ENCODE measurements at places on chromosomes 12 and 14.

DNA sequence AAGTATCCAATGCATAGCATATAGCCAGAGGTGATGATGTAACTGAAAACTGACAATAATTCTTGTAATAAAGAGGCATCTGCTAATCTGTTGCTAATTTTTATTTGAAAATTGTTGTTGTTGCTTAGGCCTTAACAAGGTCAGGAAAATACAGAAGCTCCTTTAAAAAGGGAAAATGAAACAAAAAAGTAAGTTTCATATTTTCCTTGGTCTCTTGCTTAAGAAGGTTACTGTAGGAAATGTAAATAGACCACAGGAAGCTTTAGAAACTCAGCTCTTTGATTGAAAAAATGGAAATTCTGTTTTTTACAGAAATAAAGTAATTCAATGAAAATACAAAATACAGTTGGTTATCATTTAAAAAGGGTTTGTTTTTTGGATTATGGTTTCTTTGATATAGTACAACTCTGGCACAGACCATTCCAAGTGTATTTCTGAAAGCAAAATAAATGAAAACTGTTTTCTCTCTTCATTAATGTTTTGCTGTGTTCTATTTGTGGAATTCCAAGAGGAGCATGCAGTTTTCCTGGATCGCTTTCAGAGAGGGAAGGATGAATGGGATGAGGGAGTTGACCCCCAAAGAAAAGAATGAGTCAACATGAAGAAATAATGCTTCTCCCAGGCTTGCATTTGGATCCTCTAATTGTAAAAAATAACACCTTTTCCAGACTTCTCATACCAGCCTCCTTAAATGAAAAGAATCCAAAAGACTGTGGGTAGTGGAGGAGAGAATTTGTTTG, 398.0 kb upstream of the FAR2 start:
- no peak for DNase-seq

DNA sequence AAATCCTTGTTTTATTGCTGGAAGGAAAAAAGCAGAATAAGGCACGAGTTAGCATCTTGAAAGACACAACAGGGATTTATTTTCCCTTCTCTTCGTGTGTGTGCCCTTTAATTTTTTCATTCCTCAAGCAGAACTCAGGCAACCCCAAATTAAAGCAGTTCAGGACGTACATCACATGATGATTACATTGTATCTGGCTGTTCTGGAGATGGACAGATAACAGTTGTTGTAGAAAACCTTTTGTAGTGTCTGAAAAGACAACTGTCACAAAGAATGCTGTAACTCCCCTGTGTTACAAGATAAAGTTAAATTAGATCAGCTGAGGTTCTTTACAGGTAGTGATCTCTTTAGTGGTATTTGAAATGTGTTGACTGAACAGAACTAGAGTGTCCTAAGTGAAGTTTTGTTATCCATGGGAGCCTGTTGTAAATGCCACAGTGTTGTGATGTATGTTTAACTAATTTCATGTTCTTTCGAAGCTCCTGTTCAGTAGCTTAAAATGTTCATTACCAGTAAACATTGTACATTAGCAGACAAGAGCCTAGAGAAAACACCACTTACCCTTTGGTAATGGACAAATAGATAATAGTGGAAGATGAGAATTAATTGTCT, 58.5 kb downstream of the TMTC2 start:
- peak; percentile 30 for DNase-seq

DNA sequence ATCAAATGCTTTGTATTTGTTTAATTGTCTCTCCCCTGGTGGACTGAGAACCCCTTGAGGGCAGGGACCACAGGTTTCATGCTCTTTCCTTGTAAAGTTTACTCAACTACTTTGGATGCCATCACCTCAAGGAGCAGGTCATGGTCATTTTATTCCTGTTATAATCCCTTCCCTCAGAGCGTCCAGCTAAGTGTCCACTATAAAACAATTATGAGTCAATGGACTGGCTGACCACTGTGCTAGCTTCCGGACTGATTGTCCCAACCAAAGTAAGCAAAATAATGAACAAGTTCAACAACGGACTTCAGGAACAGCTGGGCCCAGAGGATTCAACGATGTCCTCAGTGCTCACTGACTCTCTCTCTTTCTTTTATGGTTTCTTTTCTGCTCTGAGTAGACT, 18.2 kb downstream of the AK7 start:
- no peak for DNase-seq

DNA sequence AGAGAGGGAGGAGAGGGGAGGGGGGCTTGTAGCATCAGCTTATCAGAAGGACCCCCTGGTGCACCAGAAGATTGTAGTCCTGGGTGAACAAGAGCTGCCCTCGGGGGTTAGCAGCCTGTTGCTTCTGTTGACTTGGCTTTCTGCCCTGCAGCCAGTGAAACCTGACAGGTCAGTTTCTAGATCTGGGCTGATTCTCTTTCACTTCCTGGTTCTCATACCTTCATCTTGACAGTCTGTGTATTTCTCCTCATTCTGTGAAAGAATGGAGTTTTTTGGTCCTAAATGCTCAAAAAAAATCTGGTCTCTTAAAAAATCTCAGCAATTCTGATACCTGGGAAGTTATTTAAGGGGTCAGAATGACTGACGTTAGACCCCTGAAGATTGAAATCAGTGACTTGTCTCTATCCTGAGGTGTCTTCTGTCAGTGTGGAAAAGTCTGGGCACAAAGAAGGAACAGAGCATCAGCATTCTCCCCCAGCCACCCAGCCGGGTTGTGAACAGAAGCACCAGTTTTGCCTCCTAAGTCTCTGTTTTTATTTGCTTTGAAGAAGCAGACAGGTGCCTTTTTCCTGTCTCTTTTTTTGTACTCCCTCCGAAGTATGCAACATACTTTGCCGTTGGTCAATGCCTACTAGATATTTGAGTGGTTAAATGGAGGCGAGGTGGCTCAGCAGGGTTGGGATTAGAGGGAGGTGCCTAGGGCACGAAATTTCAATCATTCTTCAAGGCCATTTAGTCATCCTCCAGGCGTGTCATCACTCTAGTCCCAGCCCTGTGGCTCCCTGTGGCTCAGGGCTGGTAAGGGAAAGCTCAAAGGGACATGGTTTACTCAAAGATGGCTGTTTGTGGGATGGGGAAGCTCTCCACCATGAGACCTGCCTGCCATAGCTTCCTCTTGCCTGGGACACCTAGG, 24.0 kb downstream of the TTC9 start:
- peak; percentile 64 for DNase-seq

- DNase-seq: no peak
Measured at GRCh38 chr12:80924437-80924836, 13.3 kb downstream of the LIN7A start.

DNA sequence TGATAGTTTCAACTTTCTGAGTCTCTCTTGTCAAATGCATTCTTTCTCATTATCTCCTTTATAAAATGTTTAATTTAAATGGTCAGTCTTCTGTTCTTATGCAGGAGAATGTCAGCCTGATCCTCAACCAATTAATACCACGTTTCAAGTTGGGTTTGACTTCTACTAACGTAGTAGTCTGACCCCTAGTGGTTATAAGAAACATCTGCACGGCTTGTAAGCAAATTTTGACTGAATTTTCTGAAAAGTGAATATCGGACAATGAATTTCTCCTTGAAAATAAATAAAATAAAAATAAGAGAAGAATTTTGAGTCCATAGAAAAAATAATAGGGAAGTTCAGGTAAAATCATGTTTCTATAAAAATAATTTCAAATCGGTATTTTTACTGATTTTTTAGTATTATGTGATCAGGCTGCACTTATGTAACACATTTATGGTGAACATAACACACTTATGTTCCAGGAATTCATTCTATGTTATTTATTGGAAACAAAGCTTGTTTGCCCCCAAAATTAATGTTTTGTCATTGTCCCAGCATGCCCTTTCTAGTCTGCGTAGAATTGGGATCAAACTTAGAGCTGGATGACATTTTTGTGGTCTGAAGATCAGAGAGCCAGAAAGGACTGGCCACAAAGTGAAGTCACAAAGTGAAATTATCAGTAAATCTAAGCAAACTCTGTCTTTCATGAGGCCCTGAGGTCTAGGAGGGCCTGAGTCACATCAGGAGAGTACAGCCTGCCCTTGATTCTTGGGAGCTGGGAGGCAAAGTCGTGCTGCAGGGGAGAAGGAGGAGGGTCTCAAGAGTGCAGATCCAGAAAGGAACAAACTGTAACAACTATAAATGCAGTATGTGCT, 101.2 kb upstream of the STXBP6 start:
- peak; percentile 57 for DNase-seq

DNA sequence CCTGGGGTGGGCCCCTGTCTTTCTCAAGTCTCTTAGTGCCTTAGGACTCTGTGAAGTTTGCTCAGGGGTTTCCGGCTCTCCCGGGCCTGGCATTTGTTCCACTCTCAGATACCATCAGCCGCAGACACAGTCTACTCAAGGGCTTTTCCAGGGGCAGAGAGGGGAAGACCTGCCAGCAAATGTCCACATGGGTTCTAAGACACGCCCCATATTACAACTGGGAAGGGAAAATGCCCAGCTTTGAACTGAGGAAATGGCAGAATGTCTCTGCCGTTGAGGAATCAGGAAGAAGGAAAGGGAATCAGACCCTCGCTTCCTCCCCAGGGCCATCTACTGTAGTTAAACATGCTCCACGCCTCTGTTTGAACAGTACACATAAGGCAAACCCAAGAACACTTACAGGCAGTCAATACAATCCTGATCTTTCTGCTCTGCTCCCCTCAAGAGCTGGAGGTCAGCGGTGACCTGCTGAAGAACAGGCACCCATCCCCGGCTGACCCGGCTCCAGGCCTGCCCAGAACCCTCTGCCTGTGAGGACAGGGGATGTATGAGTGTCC, 7.9 kb downstream of the CCDC85C start:
- no peak for DNase-seq

Measured in NCI-H2081 (cell line).